ENCODE measurements at places on chromosomes 1 and 21.
A peak's percentile ranks its signal among the peaks of the same experiment; 100 is the strongest.

DNA sequence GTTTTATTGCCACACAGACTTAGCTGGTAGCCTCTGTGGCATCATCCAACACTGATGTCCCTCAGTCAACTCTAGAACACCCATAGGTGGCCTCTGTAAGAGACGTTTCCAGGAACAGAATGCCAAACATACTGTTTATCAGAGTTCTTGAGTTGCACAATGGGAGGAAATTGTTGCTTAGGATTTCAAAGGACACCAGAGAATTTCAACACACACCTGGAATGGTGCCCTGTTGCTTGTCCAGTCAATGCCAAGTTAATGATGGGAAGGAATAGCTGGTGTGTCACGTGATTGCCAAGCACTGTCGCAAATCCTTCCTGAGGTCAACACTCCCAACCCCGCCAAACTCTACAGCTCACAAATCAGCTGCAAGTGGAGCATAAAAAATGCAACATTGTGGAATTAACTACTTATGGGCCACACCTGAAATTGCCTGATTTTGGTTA, 28.6 kb upstream of the DUSP23 start:
- DNase-seq, result no peak

- no peak for DNase-seq
Measured at GRCh38 chr21:36881228-36881627, 85.2 kb downstream of the HLCS start.

GRCh38 chr1:185448591-185449186, 131.6 kb upstream of the IVNS1ABP start:
- DNase-seq, result no peak

GRCh38 chr1:206526064-206526911, 19.0 kb downstream of the RASSF5 start:
- DNase-seq, result no peak

DNA sequence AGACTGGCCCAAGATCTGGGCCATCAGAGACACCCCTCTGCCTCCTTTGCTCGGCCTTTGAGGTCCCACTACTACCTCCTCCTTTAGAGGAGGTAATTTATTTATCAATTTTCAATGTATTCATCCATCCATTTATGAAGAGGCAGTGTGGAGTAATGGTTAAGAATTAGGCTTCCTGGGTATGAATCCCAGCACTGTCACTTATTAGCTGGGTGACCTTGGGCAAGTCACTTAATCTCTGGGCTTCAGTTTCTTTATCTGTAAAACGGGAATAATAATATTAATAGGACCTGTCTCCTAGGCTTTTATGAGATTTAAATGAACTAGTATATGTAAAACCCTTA, 1.7 kb downstream of the NR0B2 start:
- no peak for DNase-seq

DNA sequence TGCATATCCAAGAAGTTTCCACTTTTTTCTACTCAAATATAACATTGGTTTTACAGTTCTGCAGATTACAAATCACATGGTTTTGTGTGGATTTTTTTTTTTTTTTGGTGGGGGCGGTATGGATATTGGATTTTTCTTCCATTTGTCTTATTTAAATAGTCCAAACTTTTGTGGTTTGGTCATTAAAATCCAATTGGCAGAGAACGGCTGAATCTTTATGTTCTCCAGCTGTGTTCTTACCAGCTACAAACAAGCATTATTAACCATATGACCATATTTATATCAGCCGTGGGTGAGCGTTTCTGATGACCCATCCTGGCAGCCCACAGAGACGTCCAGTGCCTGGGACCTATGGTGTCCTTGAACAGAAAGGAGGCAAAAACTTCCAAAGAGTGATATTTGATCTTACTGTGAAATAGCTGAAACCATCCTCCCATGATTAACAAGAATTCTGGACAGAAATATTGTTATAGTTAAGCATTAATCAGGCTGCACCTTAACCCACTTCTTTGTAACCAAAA, 200.4 kb downstream of the LYPLAL1 start:
- DNase-seq, result no peak

DNA sequence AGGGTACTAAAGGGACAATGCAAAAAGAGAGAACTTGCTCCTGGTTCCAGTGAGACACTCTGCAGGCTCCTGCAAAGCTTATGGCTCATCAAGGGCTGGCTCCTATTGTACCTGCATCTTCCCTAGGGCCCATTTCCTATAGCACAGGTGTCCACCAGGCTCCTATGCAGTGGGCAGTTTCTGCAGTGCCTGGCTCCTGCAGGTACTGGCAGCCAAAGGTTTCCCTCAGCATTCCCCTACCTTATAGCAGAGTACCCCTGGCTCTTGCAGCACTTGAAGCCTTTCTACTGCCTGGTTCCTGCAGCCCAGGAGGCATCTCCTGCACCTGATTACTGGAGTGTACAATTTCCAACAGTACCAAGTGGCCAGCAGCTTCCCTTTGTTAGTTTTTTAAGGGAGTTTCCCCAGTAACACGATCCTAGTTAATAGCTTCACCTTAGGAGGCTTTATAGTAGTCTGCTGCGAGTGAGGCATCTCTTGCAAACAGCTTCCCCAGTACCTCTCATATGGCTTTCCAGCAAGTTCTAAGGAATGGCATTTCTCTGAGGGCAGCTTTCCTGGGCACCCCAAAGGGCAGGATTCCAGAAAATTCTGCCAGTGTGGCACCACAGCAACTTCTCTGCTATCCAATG, 141.7 kb downstream of the DENND1B start:
- no peak for DNase-seq

GRCh38 chr1:216723274-216723780, at the start of gene ESRRG:
TSS of gene ESRRG (minus strand) at chr1:216723429. CDS start at chr1:216723299, 130 bp downstream.
- DNase-seq, result no peak

- no peak for DNase-seq
Measured at GRCh38 chr1:6414881-6415626, 4.7 kb downstream of the HES2 start.

- peak; percentile 77 for DNase-seq
Measured at GRCh38 chr1:11784993-11785769, 20.6 kb downstream of the MTHFR start.

- DNase-seq, result peak; percentile 43
Measured at GRCh38 chr1:21324368-21325141, 34.3 kb upstream of the ECE1 start.

GRCh38 chr1:185996211-185996610, 262.0 kb downstream of the HMCN1 start:
- no peak for DNase-seq

DNA sequence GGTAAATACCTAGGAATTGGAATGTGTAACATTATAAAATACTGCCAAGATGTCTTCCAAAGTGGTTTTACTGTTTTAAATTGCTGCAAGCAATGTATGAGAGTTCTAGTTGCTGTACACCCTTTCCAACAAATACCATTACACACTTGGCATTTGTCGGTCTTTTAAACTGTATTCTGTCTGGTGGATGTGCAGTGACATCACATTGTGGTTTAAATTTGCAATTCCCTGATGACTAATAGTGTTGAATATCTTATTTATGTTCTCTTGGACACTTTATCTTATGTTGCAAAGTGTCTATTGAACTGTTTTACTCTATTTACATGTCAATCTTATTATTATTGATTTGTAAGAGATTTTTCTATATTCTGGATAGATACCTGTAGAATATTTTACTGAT, 561.2 kb upstream of the B3GALT2 start:
- DNase-seq, result no peak

DNA sequence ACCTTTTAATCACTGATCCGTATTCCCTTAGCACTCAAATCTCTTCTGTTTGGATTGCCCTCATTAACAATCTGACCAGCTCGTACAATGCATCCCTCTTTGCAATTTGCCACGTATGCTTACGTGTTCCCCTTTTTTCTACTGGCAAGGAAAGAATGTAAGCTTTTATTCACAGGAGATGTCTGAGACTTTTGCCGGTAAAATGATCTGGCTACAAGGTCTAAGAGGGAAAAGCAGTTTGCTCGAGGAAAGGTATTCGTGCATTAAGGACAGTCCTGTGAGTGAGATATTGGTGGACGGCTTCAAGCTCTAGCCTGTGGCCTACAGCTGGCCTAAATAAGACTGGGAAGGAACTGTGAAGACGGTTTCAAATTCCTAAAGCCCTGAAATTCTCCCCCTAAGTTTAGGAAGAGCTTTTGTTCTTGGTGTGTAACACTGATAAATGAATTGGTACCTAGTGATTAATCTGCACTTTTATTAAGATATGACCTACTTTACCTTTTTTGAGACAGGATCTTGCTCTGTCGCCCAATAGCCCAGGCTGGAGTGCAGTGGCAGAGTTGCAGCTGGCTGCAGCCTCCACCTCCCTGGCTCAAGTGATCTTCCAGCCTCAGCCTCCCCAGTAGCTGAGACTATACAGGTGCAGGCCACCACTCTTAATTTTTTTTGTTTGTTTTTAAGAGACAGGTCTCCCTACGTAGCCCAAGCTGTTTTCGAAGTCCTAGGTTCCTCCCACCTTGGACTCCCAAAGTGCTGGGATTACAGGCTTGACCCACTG, 895 bp upstream of the UBR4 start:
- no peak for DNase-seq

DNA sequence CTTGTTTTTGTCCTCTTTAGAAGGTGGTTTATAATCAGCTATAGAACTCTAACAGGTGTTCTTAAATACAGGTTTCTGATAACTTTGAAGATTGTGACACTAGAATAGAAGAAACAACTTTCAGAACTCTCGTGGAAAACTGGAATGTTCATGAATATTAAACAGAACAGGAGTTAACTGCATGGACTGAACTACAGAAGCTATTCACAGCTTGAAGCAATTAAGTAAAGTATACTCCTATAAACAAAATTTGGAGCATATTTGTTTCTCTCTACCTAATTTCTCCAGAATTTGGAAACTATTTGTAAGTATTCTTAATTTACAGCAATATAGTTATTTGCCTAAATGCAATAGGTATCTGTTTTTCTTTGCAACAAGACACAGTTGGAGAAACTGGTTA, 824.8 kb downstream of the ADGRL2 start:
- no peak for DNase-seq

- peak; percentile 35 for DNase-seq
Measured at GRCh38 chr1:201309416-201309815, 26.1 kb downstream of the PKP1 start.

- no peak for DNase-seq
Measured at GRCh38 chr21:44260791-44261631, 686 bp downstream of the DNMT3L start.

- no peak for DNase-seq
Measured at GRCh38 chr1:15186846-15187151, 33.3 kb downstream of the TMEM51 start.

DNA sequence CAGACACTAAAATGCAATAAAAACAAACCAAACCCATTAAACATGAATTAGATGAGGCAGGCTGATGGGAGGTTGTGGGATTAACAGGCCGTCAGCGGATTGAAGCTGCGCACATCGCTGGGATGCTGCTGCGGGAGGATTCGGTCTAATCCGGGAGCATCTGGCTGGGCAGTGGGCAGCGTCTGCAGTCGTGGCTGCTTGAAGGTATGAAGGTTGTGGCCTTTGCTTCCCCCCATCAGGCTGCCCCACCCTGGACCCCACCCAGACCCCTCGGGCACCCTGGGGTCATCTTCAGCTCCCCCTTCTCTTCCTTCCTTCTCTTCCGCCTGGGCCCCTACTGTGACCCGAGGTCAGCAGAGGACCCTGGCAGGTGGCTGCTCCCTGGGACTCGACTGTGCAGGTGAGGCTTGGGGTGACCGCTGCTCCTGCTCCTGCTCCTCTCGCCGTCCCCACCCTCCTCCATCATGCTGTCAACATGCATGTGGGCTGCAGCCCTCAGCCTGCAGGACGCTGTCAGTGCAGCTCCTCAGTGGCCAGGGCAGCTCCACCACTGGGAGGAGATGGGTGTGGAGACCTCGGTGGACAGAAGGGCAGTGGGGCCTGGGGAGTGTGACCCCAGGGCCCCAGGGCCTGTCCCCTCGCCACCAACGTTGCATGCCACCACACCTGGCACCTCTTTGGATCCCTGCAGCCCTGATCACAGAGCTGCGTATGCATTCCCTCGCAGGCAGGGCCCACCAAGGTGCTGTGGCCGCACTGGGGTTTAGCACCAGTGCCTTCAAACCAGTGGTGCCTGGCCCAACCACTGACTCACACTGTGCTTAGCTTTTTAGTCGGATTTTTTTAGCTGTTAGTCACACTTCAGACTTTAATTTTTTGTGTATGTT, 112.2 kb upstream of the COL6A1 start:
- no peak for DNase-seq

GRCh38 chr1:48674641-48675040, 102.0 kb downstream of the BEND5 start:
- no peak for DNase-seq

DNA sequence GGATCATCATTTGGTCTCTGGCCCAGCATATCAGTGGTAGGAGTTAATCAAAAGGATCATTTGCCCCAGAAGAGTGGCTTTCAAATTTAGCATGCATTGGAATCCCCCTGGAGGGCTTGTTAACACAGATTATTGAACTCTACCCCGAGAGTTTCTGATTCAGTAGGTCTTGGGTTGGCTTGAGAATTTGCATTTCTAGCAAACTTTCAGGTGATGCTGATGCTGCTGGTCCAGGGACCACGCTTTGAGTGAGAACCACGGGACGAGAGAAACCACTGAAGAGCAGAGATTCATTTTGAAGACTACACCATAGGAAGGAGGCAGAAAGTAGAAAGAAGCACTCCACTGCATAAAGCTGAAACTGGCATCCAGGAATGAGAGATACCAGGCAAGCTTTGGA, 81.3 kb upstream of the DUSP10 start:
- DNase-seq, result no peak

Measured in GM12891 (cell line).